Endodermal cell (in vitro differentiated cells): ENCODE measurements at places on chromosomes 1 and 21. TPM values are rescaled to one million over a fixed set of nuclear protein-coding genes. Genes with fewer than 3 reads are reported as not detected.

DNA sequence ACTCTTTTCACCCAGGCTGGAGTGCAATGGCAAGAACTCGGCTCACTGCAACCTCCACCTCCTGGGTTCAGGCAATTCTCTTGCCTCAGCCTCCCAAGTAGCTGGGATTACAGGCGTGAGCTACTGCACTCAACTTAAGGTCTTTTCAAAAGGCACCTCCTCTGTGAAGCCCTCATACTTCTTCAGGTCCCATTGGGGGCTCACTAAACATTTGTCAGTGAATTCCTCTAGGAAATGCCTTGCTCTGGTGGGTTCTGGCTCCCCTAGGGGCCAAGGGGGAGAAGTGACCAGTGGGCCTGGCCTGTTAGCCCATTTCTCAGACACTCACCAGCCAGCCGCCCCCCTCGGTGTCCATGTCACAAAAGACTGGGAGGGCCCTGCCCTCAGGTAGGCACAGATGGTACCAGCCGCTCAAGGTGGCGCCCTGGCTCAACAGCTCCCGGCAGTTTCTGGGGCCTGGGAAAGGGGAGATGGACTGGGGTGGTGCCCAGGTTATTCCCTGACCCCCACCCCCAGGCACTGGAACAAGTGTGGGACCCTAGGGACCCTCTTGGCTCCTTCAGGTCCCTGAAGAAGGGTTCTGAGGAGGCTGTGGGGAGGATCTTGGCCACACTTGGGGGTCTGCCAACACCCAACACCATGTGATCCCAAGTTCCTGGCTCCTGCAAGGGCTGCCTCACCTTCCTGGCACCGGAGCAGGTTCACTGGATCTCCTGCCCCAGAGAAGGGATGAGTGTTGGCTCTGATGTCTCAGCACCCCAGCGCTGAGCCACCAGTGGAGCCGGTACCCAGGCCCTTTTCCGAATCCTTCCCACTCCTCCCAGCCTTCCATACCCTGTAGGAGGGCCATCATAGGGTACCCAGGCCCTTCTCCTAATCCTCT, 1.6 kb downstream of the FCN3 start:
- no peaks in the 10 kb centered on the region for H3K36me3 ChIP-seq
- H3K4me3 ChIP-seq = no peak overlapping the region
- no peaks in the 10 kb centered on the region for H3K27me3 ChIP-seq
- peak; percentile 78 for DNase-seq

DNA sequence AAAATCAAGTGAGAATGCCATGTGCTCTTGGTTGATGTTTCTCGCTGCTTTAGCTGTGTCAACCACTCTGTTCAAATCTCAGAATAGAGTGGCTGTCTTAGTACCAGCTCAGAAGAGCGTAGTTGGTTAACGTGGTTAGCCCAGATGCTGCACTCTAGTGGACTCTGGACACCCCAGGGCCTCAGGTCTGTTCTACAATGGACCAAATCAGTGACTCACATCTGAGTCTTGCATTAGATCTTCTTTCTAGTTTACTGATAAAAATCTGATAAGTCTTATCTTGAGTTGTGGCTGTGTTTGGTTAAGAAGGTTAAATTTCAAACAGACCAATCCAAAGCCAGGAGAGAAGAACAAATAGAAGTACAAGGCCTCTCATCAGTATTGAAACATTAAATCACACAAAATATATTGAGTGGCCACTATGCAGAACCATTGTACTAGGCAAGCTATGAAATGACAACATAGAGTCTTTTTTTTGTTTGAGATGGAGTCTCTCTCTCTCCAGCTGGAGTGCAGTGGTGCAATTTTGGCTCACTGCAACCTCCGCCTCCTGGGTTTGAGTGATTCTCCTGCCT, 104.1 kb downstream of the NR5A2 start:
- DNase-seq = no peak
- no peaks in the 10 kb centered on the region for H3K27me3 ChIP-seq
- H3K4me3 ChIP-seq = no peak overlapping the region
- H3K4me1 ChIP-seq = peaks cover 5% of the 10 kb centered on the region
- no peak overlapping the region for H3K27ac ChIP-seq
- no peaks in the 10 kb centered on the region for H3K36me3 ChIP-seq

The ATG4C gene
- total RNA-seq = 18.1 to 33.8 TPM (median 32.8 TPM) in 3 replicates

- no peaks in the 10 kb centered on the region for H3K27me3 ChIP-seq
- no peaks in the 10 kb centered on the region for H3K4me1 ChIP-seq
These were observed 47.3 kb upstream of the CASZ1 start for GRCh38 chr1:10843697-10844096.

The KCNA3 gene
- 0.18 and 0.20 TPM in 2 replicates for total RNA-seq

DNA sequence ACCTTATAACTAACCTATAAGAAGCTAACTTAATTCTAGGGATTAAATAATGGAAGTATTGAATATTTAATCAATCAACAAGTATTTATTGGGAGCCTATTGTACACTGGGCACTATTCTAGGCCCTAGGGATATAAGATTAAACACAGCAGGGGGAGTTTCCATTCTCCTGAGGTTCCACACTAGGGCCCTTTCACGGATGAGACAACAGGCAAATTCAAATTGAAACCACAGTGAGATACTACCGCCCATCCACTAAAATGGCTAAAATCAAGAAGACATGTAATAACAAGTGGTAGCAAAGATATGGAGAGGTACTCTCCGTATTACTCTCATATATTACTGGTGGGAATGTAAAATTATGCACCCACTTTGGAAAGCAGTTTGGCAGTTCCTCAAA, 674.4 kb downstream of the KIF26B start:
- H3K4me3 ChIP-seq = no peak overlapping the region
- no peaks in the 10 kb centered on the region for H3K27me3 ChIP-seq
- no peak overlapping the region for H3K27ac ChIP-seq
- DNase-seq = no peak
- no peaks in the 10 kb centered on the region for H3K36me3 ChIP-seq

The PRELP gene
- 3.9 to 6.3 TPM (median 4.0 TPM) in 3 replicates for total RNA-seq

The SLC35A3 gene
- total RNA-seq = 44.8 and 47.0 TPM in 2 replicates

- no peaks in the 10 kb centered on the region for H3K27me3 ChIP-seq
- H3K36me3 ChIP-seq = no peaks in the 10 kb centered on the region
- H3K27ac ChIP-seq = no peak overlapping the region
- H3K4me1 ChIP-seq = no peaks in the 10 kb centered on the region
These were observed 166.1 kb upstream of the ETV3 start for GRCh38 chr1:157304271-157304670.

GRCh38 chr21:33898586-33898985, 17.0 kb downstream of the ATP5PO start:
- no peaks in the 10 kb centered on the region for H3K4me1 ChIP-seq
- H3K4me3 ChIP-seq = no peak overlapping the region
- H3K27me3 ChIP-seq = no peaks in the 10 kb centered on the region
- H3K36me3 ChIP-seq = peaks cover 23% of the 10 kb centered on the region

GRCh38 chr21:21737186-21737585, 739.0 kb downstream of the NCAM2 start:
- H3K36me3 ChIP-seq = no peaks in the 10 kb centered on the region
- no peaks in the 10 kb centered on the region for H3K4me1 ChIP-seq
- no peak overlapping the region for H3K27ac ChIP-seq
- H3K27me3 ChIP-seq = no peaks in the 10 kb centered on the region
- no peak overlapping the region for H3K4me3 ChIP-seq

DNA sequence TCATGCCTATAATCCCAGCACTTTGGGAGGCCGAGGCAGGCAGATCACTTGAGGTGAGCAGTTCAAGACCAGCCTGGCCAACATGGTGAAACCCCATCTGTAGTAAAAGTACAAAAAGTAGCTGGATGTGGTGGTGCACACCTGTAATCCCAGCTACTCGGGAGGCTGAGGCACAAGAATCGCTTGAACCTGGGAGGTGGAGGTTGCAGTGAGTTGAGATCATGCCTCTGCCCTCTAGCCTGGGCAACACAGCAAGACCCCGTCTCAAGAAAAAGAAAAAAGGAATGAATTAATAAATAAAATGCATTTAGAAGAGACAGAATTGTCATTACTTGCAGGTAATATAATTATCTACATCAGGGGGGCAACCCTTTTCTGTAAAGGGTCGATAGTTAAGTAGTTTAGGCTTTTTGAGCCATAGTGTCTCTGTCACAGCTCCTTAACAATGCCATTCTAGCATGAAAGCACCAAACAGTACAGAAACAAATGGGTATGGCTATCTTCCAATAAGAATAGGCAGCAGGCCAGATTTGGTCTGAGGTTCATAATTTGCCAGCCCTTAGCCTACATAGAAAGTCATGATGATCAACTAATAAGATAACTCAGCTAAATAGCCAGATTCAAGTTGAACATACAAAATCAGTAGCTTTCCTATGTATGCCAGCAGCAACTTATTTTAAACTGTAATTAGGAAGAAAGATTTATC, 56.8 kb downstream of the RPRD2 start:
- no peaks in the 10 kb centered on the region for H3K4me1 ChIP-seq
- peaks cover 41% of the 10 kb centered on the region for H3K36me3 ChIP-seq
- no peak for DNase-seq
- no peak overlapping the region for H3K4me3 ChIP-seq

DNA sequence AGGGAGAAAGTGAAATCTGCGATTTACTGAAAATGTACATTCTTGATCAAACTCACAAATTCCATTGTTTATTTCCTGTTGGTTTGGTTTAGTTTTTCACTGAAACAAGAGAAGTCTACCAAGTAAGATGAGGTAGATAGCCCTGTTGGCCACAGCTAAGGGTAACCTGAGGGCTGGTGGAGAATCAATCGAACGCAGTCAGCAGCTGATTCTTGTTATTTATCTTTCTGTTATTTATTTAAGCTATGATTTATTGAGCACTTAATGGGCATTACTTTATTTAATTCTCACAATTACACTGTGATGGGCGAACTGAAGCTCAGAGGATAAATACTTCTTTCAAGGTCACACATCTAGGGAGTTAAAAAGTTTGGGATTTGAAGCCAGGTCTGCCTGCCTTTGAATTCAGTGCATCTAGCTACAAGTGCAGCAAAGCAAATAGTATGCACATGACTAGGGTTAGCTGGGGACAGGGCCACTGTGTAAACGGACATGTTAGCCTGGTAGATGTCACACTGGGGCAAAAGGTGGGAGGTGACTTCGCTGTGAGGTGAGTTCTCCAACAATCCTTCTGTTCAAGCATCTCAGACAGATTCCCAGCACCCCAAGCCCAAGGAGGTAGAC, 106.5 kb upstream of the GADD45A start:
- DNase-seq = peak; percentile 30
- no peaks in the 10 kb centered on the region for H3K36me3 ChIP-seq
- H3K27me3 ChIP-seq = no peaks in the 10 kb centered on the region

DNA sequence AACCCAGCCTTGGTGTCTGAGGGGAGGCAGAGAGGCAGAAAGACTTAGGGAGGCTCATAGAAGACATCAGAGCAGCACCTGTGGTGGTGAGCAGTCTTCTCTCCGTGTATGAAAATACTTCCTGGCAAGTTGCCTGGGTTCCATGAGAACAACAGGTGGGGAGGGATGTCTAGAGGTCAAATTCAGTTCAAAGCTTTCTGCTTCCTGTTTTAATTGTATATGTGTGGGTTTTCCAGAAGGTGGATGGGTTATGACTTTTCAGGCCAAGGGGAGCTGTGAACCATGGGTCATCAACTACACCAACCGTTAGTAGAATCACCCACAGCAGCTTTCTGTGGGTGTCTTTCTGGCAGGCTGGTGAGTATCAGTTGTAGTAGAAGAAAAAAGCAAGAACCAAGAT, 4.1 kb upstream of the FCRL2 start:
- DNase-seq = no peak
- no peaks in the 10 kb centered on the region for H3K27me3 ChIP-seq
- H3K27ac ChIP-seq = no peak overlapping the region

DNA sequence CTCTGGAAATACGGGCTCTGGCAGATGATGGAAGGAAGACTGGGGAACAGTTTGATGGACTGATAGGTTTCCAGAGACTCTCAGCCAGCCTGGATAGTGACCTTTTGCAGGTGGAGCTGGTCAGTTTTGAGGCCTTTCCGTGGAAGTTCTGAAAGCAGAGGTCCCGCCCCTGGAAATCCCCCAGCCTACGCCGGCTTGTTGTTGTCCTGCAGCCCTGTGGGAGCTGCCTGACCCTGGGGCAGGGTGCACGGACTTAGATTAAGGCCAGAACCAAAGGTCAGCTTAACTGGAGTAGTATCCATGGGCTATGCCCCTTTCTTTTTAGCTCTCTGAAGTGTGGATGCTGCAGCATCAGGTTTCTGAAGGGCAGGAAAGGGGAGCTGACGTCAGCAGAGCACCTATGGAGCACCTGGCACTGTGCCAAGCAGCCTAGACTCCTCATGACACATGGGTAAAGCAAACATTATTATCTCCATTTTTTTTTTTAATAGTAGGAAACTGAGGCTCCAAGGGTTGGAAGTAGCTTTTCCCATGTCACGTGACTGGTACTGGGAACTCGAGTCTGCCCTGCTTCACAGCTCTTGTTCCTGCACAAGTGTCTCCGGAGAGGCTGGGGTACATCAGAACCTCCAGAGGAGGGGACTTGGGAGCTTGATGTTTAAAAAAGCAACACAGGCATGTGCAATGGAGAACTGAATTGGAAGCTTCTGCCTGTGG, 38.5 kb downstream of the IER5 start:
- no peak overlapping the region for H3K4me3 ChIP-seq
- peak overlapping the region; percentile 38 for H3K27ac ChIP-seq
- peak; percentile 52 for DNase-seq
- no peaks in the 10 kb centered on the region for H3K27me3 ChIP-seq

The SYDE2 gene
- 11.0 and 11.8 TPM in 2 replicates for total RNA-seq

DNA sequence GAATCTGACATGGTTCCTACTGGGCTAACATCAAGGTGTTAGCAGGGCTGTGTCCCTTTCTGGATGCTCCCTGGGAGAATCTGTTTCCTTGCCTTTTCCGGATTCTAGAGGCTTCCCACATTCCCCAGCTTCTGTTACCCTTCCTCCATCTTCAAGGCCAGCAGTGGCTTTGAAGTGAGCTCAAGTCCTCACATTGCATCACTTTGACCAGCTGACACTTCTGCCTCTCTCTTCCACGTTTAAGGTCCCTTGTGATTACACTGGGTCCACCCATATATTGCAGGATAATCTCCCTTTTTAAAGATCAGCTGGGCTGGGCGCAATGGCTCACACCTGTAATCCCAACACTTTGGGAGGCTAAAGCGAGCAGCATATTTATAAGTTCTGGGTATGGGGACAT, 33.1 kb downstream of the CNST start:
- no peak overlapping the region for H3K4me3 ChIP-seq
- H3K4me1 ChIP-seq = no peaks in the 10 kb centered on the region
- peaks cover 10% of the 10 kb centered on the region for H3K36me3 ChIP-seq
- no peak for DNase-seq
- H3K27ac ChIP-seq = no peak overlapping the region

The FAM151A gene
- total RNA-seq = not detected in 3 replicates

GRCh38 chr1:40341491-40342380, 24.6 kb upstream of the COL9A2 start:
- no peak for DNase-seq
- H3K4me1 ChIP-seq = no peaks in the 10 kb centered on the region
- H3K4me3 ChIP-seq = no peak overlapping the region
- H3K27ac ChIP-seq = no peak overlapping the region
